ENCODE measurements at places on chromosomes 6 and 20.

GRCh38 chr6:87561017-87561416 is 28.8 kb downstream of the RARS2 start:
- DNase-seq = no peak

DNA sequence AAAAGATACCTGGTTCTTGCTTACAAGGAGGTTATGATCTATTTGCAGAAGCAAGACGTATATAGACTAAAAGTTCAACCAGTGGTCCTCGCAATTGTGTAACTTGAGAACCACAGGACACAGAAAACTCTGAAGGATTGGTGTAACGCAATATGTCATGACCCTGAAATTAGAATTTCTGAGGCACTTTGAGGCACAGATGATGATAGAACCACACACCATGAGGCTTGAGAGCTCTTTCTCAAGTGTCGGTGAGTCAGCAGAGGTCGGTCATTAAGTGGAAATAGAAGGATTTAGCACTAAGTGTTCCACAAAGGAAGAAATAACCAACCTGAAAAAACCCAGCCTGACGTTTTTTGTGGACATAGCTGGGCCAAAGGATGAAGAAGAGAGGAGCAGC is 15.3 kb upstream of the CCN2 start:
- DNase-seq = no peak

DNA sequence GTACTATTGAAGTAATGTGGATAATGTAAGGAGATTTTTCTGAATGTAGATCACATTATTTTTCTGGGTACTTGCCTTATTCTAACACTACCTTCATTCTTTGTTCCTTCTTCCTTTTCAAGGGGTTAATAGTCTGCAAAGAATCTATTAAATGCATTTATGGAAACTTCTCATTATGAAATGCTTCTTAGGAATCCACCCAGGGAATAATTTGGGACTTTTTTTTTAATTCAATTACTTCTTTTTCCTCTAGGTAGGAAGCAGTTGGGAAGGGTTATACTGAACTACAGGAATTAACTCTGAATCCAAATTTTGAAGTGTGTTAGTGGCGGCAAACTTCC is 173.1 kb downstream of the FOXA2 start:
- no peak for DNase-seq

GRCh38 chr20:41526327-41526726 is 91.8 kb downstream of the CHD6 start:
- peak; percentile 14 for DNase-seq

DNA sequence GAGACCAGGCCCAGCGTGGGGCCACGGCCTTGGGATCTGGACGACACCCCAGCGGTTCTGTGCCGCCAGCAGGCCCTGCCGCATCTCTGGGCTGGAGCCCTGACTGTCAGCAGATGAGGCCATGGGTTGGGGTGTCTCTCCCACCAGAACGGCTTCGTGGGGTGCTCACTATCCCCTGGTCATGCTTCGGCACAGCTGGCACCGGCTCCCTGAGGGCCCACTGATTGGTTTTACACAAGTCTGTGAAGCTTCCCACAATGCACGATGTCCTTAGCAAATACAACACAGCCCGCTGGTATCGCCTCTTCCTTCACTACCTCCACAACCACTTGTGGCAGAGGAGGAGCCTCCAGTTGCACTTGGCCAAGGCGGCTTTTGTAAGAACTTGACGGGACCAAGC is 94.3 kb downstream of the THBS2 start:
- no peak for DNase-seq

GRCh38 chr20:58692579-58693225 is at the start of gene NPEPL1:
Gene NPEPL1 (plus strand): TSS chr20:58692800. CDS start chr20:58692901, 101 bp downstream.
- DNase-seq = peak; percentile 60

- DNase-seq = peak; percentile 89
Measured at GRCh38 chr20:46683011-46683667, 6.1 kb downstream of the TP53RK start.

GRCh38 chr6:119201480-119201879 is 123.0 kb upstream of the FAM184A start:
- no peak for DNase-seq

DNA sequence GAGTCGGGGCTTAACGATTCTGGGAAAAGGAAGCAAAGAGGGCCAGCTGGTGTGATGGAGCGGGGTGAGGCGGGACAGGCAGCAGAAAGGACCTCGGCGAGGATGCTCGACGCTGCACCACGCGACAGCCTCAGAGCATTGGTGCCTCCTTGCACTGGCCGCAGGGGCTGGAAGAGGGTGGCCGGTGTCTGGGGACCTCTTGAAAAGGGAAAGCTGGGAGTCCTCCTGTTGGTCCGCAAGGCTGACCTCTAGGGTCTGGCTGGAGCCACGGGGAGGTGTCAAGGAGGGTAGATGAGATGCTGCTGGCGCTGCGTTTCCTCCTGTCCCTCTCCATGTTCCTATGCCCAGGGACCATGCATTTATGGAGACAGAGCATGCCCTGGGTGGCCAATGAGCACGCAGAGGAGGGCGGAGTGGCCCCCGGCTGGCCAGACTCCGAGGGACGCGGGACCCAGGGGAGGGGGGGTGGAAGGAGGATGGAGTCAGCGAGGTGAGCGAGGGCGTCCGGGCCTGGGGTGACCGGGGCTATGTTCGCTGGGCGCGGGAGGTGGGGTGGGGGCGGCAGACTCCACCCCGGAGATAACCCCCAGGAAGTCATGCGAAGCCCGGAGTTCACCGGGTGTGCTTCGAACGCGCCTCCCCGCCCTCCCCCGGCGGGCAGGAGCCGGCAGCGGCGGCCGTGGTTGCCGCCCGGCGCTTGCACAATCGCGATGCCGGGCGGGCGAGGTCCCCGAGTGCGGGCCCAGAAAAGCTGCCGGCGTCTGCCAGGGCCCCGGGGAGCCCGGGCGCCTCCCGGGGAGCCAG is at the start of gene CYP24A1:
TSS of gene CYP24A1 (minus strand) at position 334 of the 804 bp plus-strand sequence. CDS start 407 bp downstream, outside the sequence.
- no peak for DNase-seq

DNA sequence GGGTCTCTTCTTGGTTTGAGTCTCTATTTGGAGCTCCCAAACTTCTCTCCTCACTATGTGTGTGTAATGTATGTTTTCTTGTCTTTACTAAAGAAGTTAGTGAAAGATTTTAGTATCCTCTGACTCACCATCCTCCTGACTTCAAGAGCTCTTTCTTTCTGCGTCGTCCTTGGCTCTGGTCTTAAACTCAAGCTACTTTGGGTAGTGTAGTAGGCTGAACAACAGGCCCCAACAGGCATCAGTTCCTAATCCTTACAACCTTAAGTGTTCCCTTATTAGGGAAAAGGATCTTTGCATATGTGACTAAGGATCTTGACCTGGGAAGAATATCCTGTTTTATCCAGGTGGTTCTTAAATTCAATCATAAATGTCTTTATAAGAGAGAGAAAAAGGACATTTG is 810.2 kb downstream of the MAFB start:
- DNase-seq = no peak
